SJSA1 (cell line): ENCODE measurements at places on chromosomes 3 and 15.

DNA sequence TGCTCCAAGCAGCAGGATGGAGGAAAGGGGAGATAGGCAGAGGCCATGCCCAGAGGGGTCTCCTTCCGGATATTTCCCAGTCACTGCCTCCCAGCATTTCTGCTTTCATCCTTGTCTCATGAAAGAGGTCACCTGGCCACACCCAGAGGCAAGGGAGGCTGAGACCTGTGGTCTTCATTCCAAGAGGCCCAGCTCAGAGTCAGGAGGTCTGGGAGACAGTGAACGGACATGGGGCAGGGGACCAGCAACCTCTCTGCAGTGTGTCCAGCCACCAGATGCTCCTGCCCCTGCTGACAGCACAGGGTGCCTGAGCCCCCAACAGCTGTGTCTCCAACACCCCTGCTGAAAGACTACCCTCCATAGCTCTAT lies 111.2 kb downstream of the CHSY1 start:
- no peak for DNase-seq

GRCh38 chr15:75063338-75063737 lies 39.9 kb downstream of the PPCDC start:
- DNase-seq = peak; percentile 30

GRCh38 chr15:50180582-50180981 lies 1.4 kb upstream of the SLC27A2 start:
- no peak for DNase-seq

- no peak for DNase-seq
Measured at GRCh38 chr15:81091889-81092558, 42.0 kb upstream of the CFAP161 start.

DNA sequence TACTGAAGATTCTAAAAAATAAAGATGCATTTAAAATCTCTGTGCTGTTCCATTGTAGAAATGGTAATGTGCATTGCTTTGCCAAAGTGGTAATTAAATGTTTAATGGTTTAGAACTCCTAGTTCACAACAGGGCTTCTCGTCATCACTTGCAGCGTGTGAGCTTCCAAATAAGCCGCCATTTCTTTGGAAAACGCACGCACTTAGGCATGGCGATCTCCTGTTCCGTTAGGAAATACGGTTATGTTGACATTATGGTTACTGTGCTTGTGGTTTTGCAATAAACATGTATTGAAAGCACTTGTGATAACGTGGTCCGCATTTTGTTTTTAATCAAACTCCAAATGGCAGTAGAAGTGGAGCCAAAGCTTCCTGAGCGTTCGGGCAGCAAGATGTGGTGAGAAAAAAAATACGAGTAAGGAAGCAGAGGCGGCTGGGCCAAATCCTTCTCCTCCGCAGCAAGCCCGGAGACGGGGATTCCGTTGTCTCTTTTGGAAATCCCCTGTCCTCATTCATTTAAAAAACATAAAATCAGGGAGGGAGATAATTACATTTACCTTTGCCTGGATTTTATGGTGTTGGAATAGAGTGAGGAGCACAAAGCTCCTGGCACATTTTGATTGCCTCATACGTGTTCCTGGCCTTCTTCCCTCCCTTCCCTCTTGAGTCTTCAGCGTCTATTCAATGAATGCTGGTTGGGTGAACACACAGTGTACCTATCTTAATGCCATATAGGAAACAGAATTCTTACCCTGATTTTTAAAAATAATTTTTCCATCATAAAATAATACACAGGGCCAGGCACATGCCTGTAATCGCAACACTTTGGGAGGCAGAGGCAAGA lies 97.5 kb downstream of the SLC49A4 start:
- DNase-seq = no peak

DNA sequence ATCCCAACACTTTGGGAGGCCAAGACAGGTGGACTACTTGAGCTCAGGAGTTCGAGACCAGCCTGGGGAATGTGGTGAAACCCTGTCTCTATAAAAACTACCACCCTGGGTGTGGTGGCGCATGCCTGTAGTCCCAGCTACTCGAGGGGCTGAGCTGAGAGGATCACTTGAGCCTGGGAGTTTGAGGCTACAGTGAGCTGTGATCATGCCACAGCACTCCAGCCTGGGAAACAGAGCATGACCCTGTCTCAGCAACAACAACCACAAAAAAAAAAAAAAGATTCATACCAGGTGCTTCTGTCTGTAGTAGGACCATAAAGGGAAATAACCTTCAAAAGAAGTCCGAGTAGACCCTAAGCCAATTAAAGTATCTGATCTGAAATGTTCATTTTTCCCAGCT lies 94.5 kb downstream of the SERPINI1 start:
- no peak for DNase-seq

- no peak for DNase-seq
Measured at GRCh38 chr15:42577514-42578031, 2.2 kb downstream of the STARD9 start.

- DNase-seq = no peak
Measured at GRCh38 chr3:102936511-102937045, 501.8 kb downstream of the ZPLD1 start.

DNA sequence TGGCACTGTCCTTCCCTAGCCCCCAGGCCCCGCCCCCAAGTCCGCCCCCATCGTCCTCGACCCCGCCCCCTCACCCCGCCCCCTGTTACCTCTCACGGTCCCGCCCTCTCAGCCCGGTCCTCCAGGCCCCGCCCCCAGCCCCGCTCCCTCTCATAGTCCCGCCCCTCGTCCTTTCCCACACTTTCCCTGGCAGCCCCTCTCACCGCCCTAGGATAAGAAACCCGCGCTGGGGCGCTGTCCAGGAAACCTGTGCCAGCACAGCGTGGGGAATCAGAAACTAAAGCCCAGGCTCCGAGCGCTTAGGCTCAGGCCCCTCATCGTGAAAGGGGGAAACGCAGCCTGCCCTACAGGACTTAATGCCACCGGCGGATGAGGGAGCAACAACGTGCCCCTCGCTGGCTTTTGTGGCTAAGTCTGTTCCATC lies 20.9 kb downstream of the TRPM1 start:
- no peak for DNase-seq

- no peak for DNase-seq
Measured at GRCh38 chr3:69174871-69175737, 52.7 kb upstream of the LMOD3 start.

- no peak for DNase-seq
Measured at GRCh38 chr3:112085735-112086075, 484 bp upstream of the C3orf52 start.

DNA sequence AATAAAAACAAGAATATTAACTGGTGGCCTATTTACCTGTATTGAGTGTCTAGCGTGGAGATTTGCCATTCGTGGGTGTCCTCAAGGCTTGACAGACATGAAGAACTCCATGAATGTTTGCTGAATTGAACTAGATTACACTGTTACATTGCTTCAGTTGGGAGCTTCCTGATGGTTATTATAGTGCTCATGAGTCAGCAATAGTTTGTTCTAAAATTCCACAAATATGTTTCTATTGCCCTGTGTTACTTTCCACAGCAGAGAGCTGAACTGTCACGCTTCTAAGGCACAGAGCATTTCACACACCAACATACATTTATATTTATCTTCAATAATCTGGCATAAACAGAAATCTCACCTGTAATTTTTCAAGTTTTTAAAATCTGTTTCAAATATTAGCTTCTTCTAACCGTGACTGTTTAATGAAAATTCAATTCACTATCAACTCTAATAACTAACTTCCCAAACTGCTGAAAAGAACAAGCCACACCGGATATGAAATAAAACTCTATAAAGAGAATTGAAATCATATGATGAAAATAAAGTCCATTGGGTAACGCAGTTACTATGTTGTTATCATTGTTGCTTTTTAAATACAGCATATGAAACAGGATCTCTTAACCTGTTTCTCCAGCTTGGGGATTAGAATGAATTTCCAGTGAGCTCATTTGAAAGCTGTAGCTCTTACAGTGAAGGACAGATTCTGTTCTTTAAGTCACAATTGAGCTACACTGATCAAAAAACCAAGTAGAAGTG lies 61.2 kb upstream of the MCF2L2 start:
- DNase-seq = no peak

DNA sequence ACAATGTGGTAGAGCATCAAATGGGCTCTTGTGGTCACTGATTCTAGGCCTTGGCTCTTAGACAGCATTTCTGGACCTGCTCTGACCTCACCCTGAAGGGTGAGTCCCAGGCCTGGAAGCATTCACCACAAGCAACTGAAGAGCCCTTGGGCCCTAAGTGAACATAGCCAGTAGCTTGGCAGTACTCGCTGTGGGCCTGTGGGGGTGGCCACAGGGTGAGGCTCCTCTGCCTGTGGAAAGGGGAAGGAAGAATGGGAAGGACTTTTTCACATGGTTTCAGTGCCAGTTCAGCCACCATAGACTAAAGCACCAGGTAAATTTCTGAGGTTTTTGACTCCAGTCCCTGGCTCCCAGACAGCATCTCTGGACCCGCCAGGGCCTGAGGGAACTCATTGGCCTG lies 5.1 kb upstream of the ZSCAN2 start:
- DNase-seq = no peak

GRCh38 chr15:41653760-41654159 lies 6.4 kb upstream of the MGA start:
- DNase-seq = no peak

DNA sequence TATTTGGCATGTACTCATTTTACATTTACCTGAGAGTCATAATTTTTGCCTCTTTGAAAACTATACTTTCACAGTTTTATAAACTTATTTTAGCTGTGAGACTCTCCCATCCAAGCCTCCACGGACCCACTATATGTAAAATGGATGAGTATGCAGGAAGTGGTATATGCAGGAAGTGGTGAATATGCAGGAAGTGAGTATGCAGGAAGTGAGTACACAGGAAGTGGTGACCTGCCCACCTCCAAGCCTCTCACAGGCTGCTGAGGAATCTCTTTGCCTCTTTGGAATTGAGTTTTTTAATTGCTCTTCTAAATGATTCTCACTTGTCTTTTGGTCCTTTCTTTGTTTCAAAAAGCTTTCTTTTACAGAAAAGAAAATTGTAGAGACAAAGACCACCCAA lies 85.2 kb downstream of the KBTBD8 start:
- no peak for DNase-seq

DNA sequence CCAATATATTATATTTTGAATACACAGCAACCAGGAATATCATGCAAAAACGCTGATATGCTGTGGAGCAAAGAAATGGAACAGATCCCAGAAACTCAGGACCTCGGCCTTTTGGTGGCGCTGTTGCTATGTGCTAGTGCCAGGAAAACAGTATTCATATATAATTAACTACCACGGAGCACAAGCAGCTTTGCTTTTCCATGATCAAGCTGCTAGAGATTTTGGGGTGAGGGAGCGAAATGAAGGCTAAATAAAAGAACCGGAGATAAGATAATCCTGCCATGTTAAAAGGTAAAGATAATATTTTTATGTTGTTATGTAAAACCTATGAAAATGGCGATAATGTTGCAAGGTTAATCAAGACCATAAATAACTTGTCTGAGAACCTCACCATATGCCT lies 157.7 kb upstream of the FAM3D start:
- peak; percentile 21 for DNase-seq

- no peak for DNase-seq
Measured at GRCh38 chr3:195558602-195559001, 15.5 kb upstream of the PPP1R2 start.

GRCh38 chr3:139679220-139679775 lies 1.5 kb upstream of the NMNAT3 start:
- no peak for DNase-seq

GRCh38 chr3:111691293-111691909 lies 96.3 kb upstream of the ZBED2 start:
- no peak for DNase-seq

DNA sequence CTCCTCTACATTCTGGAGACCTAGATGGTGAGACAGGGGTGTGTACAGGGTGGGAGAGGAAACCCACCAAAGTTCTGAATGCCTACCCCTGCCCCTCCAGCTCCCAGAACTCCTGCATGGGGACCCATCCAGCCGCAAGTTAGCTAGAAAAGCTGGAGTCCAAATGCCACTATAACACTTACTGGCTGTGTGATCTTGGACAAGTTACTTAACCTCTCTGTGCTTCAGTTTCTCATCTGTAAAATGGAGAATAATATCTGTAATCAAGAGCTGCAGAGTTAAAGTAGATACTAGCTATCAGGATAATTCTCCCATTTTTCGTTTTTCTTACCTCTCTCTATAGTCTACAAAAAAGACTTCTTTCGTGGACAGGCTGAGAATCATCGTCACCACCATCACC lies 63.4 kb downstream of the ADCY5 start:
- no peak for DNase-seq

DNA sequence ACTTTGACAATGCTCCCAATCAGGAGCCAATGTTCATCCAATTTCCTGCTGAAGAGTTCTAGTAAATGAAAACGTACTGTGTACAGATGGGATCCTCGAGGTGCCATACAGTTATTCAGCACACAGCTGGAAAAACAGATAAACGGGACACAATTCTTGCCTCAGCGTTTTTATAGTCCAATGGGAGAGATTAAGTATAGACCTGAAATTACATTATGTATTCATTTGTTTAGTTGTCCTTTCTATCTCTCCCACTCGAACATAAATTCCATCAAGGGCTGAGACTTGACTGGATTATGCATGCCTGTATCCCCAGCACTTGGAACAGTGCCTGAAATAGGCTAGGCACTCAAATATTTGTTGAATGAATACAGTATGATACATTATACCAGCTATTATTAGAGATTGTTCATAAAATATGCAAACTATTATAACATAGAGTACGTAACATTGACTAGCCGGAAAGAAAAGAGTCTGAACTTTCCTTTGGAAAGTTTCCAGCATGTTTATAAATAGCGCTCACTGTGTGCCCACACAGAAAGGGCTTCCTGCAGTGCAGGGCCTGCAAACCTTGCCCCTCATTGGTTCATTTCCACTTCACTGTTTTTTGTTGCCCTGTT lies 27.4 kb upstream of the SNTN start:
- peak; percentile 77 for DNase-seq

DNA sequence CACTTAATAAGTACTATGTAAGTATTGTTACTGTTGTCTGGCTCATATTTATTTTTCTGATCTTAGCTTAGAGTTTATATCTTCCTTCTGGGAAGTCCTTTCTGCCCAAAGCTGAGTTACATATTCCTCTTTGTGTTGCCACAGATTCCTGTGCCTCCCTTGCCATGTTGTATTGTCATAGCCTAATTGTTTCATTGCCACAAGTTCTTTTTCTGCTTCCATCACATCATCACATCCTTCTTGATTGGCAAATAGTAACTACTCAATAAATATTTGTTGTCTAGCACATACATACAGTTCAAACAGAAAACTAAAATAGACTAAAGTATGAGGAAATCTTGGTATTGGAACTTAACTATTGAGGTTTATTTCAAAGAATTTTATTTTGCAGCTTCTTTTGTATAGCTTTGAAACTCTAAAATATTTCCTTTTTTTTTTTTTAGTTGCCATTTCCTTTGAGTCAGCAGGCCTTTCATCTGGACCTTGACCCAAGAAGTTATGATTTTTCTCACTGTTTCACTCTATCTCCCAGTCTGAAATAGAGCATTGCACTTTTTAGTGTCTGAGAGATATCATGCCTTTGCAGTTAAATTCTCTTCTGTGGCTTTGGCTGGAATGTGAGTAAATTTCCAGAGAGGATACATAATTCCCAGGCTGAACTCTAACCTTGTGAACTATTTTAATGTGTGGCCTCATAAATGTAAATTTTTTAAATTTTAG lies 98.2 kb downstream of the ZNF609 start:
- no peak for DNase-seq

- DNase-seq = peak; percentile 31
Measured at GRCh38 chr3:69092030-69092516, 7.3 kb downstream of the ARL6IP5 start.

GRCh38 chr15:74502301-74502700 lies 38.7 kb upstream of the ARID3B start:
- DNase-seq = no peak
